ENCODE measurements at places on chromosomes 1 and 21.

- no peak for DNase-seq
Observed at GRCh38 chr1:41015897-41016470, 5.5 kb downstream of the SLFNL1 start.

GRCh38 chr1:2416403-2416802 is 4.0 kb upstream of the PEX10 start:
- no peak for DNase-seq

- DNase-seq = no peak
Observed at GRCh38 chr1:192243721-192244120, 73.1 kb upstream of the RGS21 start.

- no peak for DNase-seq
Observed at GRCh38 chr1:207251066-207251465, 70.4 kb upstream of the CD55 start.

All from RPMI7951 (cell line).